Activated CD4-positive, alpha-beta T cell treated with anti-CD3 and anti-CD28 coated beads, Interleukin-2, amount 10 ng/mL, durations not matched to agents 24 days and 14 days (primary cell): ENCODE measurements at places on chromosomes 11 and 22. TPM values are rescaled to one million over a fixed set of nuclear protein-coding genes. Genes with fewer than 3 reads are reported as not detected.

The OR4C13 gene
- not detected in 2 replicates for total RNA-seq

The GCAT gene
- total RNA-seq: 27.7 and 28.9 TPM in 2 replicates

The OR5A1 gene
- not detected in 2 replicates for total RNA-seq

The TEX12 gene
- not detected in 2 replicates for total RNA-seq

The IL18 gene
- 0.12 TPM in 1 of 2 replicates, not detected in the other for total RNA-seq

The SCN4B gene
- total RNA-seq: 0.07 and 0.36 TPM in 2 replicates

The VSIG10L2 gene
- not detected in 2 replicates for total RNA-seq

The GGTLC2 gene
- not detected in 2 replicates for total RNA-seq

The RASGRP2 gene
- total RNA-seq: 13.4 and 14.5 TPM in 2 replicates

The TMPRSS13 gene
- total RNA-seq: 1.2 and 1.5 TPM in 2 replicates

The GNAZ gene
- total RNA-seq: 0.51 and 0.83 TPM in 2 replicates

The RHOD gene
- 0.35 TPM in 1 of 2 replicates, not detected in the other for total RNA-seq

The IL10RA gene
- total RNA-seq: 86.6 and 89.9 TPM in 2 replicates

The STIP1 gene
- total RNA-seq: 521 and 535 TPM in 2 replicates
